ENCODE measurements at places on chromosomes 7 and 10.

DNA sequence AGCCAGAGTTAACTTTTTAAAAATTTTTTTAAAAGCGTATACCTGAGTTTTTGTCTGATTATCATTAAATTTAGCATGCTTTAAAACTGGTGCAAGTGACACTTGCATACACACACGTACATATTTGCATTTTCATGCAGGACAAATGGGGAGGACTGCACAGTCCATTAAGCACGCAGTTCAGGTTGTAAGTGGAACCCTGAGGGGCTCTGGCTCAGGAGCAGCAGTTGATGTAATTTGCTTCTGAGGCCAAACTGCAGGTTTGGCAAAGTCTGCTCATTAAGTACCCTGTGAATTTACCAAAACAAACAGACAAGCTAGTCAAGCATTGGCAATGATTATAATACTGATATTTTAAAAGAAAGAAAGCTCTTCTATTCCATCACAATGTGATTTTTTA is 215.8 kb upstream of the PFKP start:
- DNase-seq, result no peak

- DNase-seq, result peak; percentile 89
Measured at GRCh38 chr10:97024168-97025073, 161.3 kb downstream of the SLIT1 start.

DNA sequence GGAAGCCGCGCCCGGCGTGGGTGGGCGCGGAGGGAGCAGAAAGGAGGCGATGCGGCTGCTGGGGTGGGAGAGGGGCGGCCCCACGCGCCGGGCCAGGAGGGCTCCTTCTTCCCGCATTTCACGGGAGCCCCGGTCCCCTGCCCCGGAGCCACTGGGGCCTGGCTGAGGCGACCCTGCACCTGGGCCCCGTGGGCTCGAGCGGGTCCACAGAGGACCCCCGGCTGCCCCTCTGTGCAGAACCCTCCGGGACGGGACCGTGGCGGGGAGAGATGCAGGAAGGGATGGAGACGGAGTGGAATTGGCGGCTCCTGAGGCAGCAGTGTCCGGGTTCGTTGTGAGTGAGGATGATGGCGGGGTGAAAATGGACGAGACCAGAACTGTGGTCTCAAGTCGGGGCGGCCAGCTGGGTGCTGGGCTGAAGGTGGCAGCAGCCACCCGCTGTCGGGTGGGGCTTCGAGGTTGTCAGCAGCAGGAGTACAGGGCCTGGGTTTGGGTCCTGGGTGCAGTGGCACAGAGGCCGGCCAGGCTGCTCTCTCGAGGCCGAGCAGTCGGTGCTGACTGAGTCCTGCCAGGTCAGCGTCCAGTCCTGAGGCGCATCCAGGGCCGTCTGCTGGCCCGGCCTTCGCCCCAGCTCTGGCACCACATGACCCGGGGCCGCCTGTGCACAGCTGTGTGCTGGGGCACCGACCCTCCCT is 80.4 kb downstream of the VIPR2 start:
- DNase-seq, result no peak

- peak; percentile 9 for DNase-seq
Measured at GRCh38 chr10:98611436-98611835, 164.7 kb upstream of the HPS1 start.

- no peak for DNase-seq
Measured at GRCh38 chr10:77667426-77668324, 30.1 kb upstream of the KCNMA1 start.

- no peak for DNase-seq
Measured at GRCh38 chr7:30846378-30846777, 65.3 kb upstream of the AQP1 start.

DNA sequence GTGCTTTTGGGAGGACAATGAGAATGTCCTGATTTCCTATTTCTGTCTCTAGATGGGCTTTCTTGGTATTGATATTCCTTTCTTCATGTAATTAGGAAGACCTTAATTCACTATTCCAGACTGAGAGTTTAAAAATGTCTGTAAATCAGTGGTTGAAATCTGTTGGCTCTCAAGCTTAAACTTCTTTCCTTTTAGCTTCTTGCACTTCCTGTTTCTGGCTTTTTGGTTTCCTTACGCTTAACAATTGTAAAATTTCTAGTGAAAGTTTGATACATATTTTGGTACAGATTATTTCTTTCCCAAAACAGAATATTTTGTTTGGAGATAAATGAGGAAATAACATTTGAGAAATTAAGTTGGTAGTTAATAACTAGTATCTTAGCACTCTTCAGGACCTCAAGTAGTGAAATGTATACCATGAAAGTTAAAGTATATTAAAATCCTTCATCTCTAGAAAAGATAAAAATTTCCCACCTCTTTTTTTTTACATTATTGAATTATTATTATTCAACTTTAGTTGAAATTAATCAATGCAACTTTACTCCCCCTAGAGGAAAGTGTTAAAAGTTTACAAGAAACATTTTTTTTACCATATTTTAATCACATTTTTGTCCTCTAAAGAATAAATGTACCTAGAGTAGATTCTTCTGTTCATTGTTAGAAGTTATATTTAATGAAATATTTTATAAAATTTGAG is 137.2 kb downstream of the PHTF2 start:
- DNase-seq, result no peak

GRCh38 chr7:55043691-55044370 is 25.0 kb downstream of the EGFR start:
- DNase-seq, result no peak

GRCh38 chr10:17038627-17039026 is 91.0 kb downstream of the CUBN start:
- DNase-seq, result peak; percentile 87

- no peak for DNase-seq
Measured at GRCh38 chr10:7206412-7207100, 204.3 kb downstream of the SFMBT2 start.

DNA sequence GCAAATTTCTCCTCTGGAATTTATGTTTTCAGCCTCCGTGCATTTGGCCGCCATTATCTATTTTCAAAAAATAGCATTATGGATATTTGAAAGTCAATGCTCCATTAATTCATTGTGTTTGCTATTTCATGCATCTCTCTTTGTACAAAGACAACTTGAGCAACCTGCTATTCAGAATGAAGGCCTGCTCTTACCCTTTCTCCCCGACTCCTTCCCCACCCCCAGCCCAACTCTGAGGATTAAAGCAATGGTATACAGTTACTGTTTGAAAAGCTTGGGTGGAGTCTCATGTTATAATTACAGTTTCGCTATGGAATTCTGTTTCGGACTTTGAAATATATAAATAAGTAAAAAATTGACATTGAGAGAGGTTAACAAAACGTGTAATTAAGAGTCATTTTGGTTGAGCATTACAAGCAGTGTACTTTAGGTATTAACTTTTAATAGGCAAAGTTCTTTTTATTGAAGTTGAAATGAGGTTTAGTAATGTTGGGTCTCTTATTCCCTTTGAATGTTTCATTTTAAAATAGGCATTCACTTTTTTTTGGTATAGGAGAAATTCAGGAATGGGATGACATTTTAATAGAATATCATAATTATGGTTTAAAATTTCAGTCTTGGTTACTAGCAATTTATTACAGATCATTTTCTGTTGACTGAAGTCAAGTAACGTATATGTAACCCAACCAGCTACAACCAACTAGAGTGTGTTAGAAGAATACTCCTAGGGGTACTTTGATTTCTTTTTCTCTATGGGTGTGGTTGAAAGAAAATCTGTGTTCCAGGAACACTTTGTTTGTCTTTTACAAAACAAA is 93.1 kb downstream of the ARID5B start:
- no peak for DNase-seq

GRCh38 chr7:25624833-25625232 is 396.5 kb upstream of the NPVF start:
- DNase-seq, result no peak

DNA sequence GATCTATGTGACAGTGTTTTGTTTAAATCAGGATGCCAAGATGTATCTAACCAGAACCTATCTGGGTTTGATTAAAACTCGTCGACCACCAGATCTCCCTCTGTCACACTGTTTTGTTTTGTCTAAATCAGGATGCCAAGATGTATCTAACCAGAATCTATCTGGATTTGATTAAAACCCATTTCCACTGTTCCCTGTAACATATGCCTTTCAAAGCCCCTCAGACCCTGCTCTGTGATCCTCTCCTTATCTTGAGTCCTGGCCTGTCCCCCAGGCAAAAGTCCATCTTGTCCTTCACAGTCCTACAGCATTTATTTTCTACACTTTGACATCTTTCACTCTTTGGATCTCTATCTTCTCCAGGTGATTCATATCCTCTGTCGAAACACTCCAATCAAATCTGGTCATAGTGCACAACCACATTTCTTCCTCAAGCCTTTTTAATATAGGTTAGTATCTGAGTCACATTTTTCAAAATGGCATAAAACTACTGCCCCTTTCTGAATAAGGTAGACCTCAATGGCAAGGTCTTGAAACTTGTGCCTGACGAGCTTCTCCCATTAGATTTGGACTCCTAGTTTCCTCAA is 32.5 kb downstream of the ERLIN1 start:
- DNase-seq, result peak; percentile 46

DNA sequence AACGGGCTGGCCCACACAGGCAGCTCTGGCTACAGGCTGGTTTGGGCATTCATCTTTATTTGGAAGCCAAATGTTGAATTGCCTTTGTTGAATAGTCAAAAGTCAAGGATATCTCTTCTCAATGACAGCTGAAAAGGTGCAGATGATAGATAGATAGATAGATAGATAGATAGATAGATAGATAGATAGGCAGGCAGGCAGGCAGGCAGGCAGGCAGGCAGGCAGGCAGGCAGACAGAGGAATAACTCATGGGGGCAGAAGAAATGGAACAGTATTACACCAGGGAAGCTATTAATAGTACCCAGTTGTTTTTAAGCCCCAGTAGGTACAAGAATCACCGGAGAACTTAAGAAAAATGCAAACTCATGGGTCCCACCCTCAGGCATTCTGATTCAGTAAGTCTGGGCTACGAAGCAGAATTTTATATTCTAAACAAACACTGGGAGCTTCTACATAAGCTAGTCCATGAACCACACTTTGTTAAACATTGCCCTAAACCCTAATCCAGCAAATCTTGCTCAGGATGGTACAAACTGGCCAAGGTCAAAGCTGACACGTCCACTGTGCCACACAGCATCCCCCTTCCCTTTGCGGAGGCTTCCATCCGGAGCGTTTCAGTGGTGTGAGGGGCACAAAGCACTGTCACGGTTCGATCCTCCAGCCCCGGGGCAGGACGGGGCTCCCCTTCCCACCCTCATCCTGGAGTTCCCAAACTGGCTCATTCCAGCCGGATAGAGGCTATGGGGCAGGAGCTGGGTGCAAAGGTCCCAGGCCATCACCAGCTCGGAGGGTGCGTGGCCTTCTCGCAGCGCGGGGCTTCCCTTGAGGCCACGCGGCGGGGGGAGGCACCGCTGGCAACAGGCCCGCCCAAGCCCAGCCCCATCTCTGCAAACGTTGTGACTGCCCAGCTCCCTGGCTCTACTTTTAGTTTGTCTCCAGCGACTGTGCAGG is 6.7 kb downstream of the PRKAG2 start:
- DNase-seq, result no peak

DNA sequence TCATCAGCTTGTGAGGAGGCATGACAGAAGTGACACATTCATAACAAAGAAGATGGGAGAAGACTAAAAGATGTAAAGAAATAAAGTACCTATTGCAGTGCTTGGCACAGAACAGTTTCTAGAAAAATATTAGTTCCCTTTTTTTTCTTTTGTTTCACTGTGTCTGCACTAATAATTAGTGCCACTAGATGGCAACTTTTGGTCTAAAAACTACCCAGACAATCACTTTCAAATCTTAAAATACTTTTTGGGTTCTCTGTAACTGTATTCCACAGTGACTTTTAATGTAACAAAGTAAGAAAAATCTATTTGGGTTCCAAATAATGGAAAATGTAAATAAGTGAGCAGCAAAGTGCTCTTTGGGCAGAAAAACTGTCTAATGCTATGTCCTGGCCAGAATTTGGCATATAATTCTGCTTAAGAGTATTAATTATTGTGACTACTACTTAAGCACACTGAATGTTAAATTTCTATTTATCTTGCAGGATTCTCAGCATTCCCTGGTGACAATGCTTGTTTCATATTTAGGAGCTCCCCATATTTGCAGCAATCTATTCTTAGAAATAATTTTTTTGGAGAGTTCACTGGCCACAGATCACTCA is 134.8 kb upstream of the KIF5B start:
- peak; percentile 61 for DNase-seq

DNA sequence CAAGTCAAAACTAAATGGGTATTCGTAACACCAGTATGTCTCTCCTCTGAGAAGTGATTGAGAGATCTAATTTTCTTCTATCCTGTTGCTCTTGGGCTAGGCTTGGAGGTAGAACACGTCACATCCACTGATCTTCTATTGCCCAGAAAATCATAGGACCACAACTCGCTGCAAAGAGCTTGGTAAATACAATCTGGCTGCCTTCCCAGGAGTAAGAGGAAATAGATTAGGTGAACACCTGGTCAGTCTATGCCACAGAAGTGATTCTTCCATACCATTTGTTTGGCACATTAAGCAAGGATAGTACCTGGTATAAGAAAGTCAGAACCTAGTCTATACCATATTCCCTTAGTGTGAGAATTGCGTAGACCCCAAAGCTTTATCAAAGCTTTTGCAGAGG is 129.3 kb upstream of the PHYHIPL start:
- DNase-seq, result no peak

- DNase-seq, result peak; percentile 21
Measured at GRCh38 chr10:5545778-5546710, 21.3 kb downstream of the CALML3 start.

DNA sequence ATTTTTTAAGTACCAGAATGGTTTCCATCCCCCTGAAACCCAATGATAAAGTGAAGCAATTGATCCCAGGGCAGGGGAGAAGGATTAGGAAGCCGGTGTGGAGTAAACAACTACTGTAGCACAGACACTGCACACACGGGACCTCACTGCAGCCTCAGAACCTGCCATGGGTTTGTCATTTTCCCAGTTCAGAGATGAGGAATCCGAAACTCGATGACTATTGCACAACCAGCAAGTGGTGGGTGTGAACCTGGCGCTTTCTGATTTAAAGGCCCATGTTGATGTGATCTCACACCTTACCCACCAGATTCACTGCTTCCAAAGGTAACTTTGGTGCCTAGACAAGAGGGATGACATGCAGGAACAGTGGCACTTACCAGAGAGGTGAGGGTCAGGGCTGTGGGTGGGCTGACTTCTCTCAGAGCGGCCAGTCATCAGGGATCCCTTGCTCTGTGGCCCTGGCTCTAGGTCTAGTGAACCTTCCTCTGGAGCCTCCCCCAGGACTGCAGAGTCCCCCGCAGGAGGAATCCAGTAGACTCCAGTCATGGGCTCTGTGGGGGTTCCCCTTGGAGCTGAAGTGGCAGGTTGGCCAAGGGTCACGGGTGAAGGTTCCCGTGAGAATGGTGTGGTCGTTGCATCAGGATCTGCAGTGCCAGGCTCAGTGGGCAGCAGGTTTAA is 62.8 kb downstream of the PKD1L1 start:
- DNase-seq, result no peak

Data from foreskin fibroblast (primary cell).